NCI-H82 (cell line): ENCODE measurements at places on chromosomes 5 and 9.

DNA sequence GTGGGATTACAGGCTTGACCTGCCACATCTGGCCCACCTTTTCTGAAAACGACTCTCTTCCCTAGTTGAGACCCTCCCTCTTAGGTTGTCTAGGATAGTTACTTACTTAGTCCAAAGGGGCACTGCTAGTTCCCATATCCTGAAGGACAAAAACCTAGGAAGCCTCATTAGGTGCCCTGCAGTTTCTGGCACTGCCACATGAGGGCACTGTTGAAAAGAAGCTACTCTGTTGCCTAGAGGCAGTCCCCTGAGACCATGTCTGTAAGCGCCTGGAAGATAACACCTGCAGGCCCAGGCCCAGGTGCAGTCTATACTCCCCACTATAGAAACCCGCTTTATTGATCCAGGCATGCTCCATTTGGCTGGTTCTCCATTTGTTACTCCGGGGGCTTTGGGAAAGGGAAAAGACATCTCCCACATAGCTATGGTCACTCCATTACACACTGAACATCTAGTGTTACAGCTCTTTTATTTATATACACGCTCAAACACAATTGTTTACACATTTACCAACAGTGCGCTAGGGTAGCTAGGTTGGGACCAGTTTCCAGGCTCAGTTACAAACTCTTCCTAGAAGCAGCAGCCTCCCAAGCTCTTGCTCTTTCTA is 73.4 kb upstream of the PPARGC1B start:
- peak; percentile 67 for DNase-seq

DNA sequence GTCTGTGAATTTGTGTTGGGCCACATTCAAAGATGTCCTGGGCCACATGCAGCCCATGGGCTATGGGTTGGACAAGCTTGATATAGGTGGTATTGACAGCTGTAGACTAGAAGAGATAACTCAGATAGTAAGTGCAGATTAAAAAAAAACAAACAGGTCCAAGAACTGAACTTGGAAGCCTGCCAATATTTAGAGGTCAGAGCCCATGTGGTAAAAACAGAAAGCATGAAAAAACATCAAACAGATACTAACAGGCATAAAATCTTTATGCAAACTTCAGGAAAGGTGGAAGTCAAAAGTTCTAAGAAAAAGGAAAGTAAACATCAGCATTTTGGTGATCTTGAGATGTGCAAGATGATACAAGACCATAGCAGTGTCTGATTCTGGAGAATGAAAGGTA is 155.1 kb upstream of the NR4A3 start:
- DNase-seq: peak; percentile 53

GRCh38 chr9:107336718-107337360 is 53.8 kb downstream of the RAD23B start:
- no peak for DNase-seq

GRCh38 chr5:26610577-26610976 is 427.8 kb downstream of the CDH9 start:
- DNase-seq: no peak

DNA sequence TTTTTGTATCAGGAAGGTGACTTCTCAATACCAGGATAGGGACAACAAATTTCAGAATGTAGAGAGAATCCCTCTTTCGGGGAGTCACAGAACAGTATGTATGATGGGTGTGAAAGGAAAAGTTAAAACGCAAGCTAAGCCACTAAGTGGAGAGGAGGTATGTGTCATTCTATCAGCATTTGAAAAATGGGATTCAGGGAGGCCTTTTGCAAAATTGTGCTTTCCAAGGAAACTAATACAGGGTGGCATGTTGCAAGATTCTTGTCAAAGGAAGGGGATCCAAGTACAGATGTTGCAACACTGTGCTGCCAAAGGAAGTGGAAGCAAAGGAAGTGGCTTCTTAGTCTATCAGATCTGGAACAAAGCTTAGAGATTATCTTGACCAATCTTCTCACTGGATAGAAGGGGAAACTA is 12.6 kb upstream of the TNIP1 start:
- no peak for DNase-seq

- DNase-seq: peak; percentile 14
These were observed 1.8 kb upstream of the WNT8A start for GRCh38 chr5:138082033-138082432.

DNA sequence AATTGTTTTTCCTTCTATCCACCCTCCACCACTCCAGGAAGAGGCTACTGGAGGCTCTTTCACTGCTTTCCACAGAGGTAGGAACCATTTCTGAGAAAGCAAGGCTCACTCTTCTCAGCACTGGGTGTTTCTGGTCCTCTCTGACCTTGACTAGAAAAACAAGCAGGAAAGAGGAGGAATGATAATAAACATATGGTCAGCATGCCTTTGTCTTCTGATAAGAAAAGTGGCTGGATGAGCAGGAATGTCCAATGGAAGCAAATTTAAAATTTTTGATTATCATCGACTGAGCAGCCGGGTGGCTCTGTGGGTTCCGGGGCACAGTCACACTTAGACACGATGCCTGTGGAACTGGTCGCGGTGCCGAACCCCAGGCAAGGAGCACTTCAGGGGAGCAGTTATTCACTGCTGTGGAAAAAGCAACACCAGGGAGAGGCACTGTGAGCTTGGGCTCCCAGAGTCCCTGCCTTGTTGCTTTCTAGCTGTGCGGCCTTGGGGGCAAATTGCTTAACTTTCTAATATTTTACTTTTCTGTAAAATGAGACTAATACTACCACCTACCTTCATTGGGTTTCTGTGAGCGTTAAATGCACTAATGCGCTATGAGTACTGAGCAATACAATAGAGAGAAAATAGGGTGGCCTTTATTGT is 157.0 kb upstream of the LHFPL2 start:
- no peak for DNase-seq

- DNase-seq: no peak
These were observed 9.2 kb upstream of the RARS1 start for GRCh38 chr5:168477060-168477459.

DNA sequence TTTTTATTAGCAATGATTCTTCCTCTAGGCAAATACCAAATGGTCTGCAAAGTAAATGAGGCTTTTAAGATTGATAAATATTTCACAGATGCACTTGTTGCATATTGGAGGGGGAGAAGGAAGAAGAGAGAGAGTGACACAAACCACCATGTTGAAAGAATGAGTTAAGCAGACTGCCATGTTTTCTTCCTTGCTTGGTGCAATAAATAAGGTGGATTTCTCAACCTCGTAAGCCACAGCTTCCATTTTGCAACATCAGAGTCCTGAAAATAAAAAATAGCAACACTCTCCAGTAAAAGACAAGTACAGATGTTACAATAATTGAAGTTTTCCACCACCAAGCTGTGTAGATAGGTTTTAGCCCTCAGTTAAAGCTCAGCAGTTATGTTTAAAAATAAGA is 202.9 kb downstream of the SGCD start:
- DNase-seq: no peak

DNA sequence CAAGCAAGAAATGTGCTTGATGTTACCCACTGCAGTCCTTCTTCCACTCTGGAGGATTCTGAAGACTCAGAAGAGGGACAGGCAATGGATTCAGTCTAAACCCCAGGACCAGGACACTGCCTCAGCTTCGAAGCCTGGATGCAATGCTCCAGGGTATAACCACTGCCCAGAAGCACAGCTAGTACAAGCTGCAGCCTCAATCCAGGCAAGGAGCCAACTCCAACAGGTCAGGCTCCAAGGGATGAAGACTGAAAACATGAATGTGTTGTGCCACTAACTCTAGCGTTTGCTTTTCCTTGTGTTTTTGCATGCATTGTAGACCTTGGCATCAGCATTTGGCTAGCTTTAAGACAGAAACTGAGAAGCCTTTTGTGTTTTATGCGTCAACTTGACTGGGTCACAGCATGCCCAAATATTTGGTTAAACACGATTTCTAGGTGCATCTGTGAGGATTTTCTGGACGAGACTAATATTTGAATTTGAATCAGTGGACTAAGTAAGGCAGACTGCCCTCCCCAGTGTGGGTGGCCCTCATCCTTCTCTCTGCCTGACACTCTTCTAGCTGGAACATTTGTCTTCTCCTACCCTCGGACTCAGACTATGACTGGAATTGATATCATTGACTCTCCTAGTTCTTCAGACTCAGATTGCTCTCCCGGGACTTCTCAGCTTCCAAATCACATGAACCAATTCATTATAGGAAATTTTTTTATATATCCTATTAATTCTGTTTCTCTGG is 20.5 kb upstream of the GPX3 start:
- no peak for DNase-seq

DNA sequence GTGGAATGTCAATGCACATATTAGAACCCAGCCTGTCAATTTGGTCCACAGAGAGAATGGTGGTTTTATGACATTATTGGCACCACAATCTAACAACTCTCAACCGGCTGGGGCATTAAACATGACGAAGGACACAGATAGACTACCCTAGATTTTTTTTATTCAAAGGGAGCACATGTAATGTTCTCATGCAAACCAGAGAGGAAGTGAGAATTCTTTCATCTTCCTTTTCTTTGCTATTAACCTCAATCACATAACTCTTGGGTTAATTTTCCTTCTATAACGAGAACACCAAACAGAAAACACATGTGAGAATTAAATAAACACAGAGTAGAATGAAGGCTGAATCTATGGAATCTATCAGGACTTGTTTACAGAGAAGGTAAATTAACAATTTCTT is 94.9 kb upstream of the TNC start:
- DNase-seq: no peak

DNA sequence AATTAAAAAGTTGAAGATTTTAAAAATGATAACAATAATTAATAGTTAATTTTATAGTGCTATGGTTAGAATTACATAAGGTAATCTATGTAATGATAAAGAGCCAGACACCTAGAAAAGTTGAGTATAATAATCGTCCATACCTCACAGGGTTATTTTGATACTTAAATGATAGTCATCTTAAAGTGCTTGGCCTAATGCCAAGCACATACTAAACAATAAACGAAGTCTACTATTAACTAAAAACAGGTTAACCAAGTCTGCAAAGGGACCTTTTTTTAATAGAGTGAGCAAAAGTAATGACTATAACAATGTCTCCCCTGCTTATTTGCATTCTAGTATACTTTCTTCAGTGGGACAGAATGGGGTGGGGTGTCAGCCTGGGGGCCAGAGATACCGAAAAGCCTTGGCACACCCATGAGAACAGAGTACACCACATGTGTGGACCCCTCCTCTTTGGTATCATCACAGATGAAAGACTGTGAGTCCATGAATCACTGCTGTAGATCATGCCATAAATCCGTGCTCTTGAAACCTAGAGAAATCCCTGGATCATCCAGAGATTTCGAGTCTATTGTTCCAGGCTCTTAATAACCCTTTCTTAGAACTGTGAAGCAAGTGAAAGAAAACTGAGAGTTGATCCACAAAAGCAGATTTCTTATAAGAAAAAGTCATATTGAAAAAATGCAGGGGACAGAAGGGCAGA is 249.5 kb downstream of the PRELID2 start:
- no peak for DNase-seq

GRCh38 chr5:131279204-131279603 is 15.4 kb downstream of the CDC42SE2 start:
- no peak for DNase-seq

DNA sequence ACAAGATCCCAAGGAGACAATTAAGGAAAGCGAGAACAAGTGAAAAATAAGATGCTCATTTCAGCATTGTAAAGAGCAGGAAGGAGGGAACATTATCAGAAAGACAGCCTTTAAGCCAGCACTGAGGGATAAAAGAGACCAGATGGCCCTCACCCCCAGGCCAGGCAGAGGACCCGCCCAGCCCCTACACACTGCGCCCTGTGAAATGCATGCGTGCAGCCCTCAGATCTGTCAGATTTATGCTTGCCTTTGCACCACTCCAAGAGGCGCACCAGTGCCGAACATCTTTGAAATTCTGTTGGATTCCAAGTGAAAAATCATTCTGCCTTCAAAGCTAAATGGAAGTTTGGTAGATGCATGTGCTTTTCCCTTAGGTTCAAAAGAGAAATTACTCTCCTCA is 378.0 kb downstream of the MLLT3 start:
- peak; percentile 81 for DNase-seq
